A549 (cell line): ENCODE measurements at places on chromosomes 7 and 10.

- DNase-seq, result no peak
Measured at GRCh38 chr10:12500381-12501303, 151.3 kb downstream of the CAMK1D start.

- no peak for DNase-seq
Measured at GRCh38 chr10:118735294-118735693, 19.5 kb downstream of the CACUL1 start.

DNA sequence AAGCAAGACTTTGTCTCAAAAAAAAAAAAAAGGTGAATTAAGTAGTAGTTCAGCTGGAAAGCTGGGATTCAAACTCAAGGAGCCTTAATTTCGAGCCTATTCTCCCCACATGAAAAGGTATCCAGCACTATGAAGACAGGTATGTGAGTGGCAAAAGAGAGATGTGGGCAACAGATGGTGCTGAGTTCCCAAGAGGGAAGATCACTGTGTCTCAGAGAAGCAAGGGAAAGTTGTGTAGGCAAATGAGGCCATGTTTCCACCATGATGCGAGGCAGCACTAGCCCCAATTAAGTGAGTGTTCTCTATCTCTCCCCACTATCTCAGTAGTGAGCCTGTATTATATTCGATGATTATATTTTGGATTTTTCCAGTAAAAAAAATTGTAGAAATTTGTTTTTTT is 19.8 kb upstream of the ST7 start:
- DNase-seq, result no peak

- DNase-seq, result no peak
Measured at GRCh38 chr7:85474234-85474633, 287.4 kb upstream of the SEMA3D start.

GRCh38 chr7:140899883-140900282 is 24.8 kb downstream of the BRAF start:
- no peak for DNase-seq

DNA sequence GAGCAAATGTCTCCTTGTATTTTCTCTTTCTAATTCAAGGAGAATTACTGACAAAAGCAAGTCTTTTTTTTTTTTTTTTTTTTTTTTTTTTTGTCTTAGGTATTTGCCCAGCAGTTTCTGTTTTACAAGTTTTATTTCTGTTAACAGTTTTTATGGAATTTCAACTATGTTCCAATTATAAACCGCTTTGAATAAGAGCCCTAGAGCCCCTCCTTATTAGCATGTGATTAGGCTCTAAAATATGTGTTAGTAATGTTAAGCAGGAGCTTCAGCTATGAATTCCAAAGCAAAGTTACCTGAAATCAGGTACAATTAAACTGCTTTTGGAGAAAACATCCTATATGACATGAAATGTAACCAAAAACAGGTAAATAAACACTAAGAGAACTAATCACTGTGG is 997.0 kb upstream of the POT1 start:
- DNase-seq, result no peak

GRCh38 chr7:27145165-27145913 is 1.9 kb upstream of the HOXA5 start:
- no peak for DNase-seq

DNA sequence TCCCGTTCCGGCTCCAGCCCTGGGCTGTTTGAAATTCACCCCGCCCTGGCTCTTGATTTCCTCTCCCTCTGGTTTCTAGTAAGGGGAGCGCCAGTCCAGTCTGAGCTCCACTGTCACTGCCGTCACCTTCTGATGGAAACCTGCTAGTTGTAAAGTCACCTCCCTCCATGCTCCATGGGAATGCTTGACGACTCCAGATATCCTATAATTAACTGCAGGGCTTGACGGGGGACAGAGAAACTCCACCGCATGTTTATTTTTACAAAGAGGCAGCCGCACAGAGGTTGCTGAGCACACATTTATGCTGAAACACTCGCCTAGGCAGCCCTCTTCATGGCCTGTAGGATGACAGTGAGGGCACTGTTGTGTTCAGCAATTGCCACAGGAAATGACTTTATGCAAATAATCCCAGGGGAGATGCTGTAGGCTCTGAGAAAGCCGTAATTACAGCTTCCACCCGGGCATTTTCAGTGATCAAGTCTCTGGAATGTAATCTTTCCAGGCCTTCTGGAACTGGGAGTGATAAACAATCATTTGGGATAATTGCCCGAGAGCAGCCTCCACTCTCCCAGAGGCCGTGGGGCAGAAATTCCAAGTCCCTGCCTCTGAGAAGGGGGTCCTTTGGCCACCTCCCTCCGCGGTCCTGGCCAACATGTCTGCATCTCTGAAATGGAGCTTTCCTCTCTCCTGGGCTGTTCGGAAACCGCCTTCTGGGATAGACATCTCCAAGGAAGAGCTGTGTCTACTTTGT is 300.5 kb downstream of the KLF6 start:
- DNase-seq, result no peak

GRCh38 chr10:94320285-94320914 is 42.3 kb downstream of the NOC3L start:
- peak; percentile 33 for DNase-seq

GRCh38 chr7:90605055-90605454 is 8.9 kb downstream of the CDK14 start:
- DNase-seq, result no peak

GRCh38 chr10:86665218-86665607 is 3.1 kb upstream of the LDB3 start:
- DNase-seq, result no peak

- peak; percentile 43 for DNase-seq
Measured at GRCh38 chr7:101058355-101058754, 26.9 kb upstream of the TRIM56 start.

- DNase-seq, result no peak
Measured at GRCh38 chr10:691216-691615, 1.7 kb upstream of the DIP2C start.

DNA sequence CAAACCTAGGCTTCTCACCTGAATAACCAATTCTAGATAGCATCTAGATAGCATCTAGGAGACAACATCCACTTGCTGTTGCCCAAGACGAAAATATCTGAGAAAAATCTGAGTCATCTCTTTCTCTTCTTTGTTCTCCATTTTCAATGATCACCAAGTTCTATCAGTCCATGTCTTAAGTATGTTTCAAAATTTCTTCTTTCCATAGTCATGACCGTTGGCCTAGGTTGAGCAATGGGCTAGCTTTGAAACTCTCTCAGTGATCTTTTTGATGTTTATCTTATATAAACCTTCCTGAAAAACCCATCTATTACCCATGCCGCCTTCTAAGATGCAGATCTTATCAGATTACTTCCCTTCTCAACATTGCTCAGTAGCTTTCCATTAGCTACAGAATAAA is 23.4 kb upstream of the CASD1 start:
- no peak for DNase-seq

GRCh38 chr10:7380704-7381241 is 30.1 kb downstream of the SFMBT2 start:
- no peak for DNase-seq

DNA sequence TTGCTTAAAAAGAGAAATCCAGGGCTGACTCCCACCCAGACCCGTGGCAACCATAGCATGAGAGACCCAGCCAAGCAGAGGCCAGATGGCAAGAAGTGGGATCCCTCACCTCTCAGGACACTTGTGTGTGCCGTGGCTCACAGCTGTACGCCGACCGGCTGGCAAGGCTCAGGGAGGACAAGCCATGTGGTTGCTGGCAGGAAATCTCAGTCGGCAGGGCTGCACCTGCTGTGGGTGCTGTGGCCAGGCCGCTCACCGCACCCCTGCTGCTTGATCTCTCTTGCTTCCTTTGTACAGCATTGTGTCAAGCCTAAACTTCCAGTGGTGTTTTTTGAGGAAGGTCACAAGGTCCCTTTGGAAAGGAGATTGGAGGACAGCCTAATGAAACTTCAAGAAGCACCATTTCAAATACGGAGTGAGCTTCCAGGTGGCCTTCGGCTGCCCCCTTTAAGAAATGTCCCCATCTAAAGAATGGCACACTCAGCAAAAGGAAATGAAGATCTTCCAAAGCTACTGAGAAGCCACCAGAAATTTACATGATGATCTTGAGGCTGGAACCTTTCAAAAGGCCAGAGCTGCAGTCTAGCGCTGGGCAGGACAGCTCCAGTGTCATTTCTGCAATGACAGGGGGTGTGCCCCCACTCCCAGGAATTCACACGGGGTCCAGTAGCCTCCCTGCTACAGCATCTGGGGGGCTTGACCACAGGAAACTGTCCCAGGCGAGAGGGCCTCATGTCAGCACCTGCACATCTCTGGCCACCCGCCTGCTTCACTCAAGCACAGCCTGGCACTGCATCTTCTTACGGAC is 409.0 kb upstream of the MGMT start:
- no peak for DNase-seq

DNA sequence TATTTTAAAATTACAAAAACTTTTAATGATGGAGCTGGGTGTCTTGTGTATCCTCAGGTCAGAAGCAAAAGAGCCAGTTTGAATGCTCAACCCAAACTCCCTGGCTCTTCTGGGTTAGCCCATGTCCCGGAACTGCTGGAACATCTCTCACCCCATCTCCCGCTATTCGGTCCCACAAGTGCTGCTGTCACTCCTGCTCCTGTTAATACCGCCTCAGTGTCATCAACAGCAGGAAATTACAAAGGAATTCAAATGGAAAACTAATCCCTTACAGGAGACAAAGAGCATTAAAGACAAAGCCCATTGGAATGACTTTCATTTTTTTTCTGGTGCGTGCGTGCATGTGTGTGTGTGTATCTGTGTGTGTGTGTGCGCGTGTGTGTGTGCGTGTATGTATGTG is 112.0 kb upstream of the C7orf33 start:
- DNase-seq, result no peak

GRCh38 chr7:30726296-30727006 is 25.5 kb upstream of the INMT start:
- no peak for DNase-seq

GRCh38 chr10:79266084-79266483 is 81.2 kb upstream of the PPIF start:
- no peak for DNase-seq

DNA sequence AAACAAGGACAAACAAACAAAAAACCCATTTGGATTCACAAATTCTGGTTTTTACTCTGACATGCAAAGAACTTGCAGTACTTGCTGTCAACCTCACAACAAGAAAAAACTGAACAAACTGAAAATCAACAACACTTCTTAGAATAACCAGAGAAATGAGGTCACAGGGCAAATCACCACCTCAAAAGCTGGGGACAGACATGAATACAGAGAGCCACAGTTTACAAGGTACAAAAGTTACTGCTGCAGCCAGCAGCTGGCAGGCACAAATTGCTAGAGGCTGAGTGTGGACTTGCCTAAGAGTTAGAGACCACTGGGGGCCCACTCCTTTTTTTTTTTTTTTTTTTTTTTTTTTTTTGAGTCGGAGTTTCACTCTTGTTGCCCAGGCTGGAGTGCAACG is 15.0 kb upstream of the RNF32 start:
- DNase-seq, result no peak

- no peak for DNase-seq
Measured at GRCh38 chr10:77614778-77615625, 22.6 kb downstream of the KCNMA1 start.

DNA sequence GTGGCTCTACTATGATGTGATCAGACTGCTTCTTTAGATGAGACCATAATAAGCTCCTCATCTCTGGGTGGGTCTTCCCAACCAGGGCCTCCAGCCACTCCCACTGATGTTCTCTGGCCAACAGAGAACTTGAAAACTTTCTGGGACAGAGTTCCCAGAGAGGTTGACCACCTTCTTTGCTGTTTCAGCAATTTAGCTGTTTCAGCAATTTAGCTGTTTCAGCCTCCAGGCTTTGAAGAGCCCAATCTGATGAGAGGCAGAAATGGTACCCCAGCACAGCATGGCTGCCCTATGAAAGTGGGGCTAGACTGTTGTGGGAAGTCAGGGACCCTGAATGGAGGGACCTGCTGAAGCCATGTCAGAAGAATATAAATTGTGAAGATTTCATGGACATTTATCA is 49.0 kb downstream of the ZNF92 start:
- DNase-seq, result no peak

DNA sequence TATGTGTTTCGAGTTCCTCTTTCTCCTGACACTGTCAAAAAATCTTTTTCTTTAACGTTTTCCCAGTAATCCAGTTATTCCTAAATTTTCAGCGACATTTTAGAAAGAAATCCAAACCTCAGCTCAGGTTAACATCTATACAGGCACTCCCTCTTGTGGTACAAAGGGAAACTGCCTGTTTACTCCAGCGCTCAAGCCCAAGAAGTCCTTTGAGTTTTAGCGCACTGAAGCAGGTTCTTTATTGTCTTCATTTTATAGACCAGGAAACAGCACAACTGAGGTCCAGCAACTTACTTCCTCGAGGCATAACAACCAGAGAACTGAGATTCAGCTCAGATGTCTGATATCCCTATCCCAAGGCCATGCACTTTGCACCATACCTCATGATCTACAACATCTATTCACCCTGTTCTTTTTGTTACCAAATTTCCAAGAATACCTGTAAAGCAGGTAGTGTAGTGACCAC is 287.2 kb upstream of the MKLN1 start:
- peak; percentile 58 for DNase-seq

DNA sequence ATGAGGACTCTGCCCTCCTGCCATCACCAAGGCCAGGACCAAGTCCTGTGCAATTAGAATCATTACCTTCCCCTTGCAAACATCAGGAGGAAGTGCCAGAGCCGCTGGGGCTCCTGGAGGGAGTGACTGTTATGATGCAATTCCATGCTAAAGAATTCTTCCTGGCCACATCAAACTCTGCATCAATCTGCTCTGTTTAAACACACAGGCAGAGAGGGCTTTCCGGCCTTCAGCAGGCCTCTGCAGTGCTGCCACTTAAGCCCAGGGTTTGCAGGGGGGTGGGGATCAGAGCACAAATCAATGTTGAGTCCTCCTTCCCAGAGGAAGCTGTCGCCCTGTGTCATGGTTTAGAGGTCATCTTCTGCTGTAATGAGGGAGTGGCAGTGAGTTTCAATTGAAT is 58.1 kb downstream of the CTBP2 start:
- DNase-seq, result no peak

GRCh38 chr7:129257168-129257567 is 32.3 kb downstream of the AHCYL2 start:
- DNase-seq, result no peak

- DNase-seq, result no peak
Measured at GRCh38 chr10:5927306-5927705, 37.3 kb downstream of the FBH1 start.

GRCh38 chr10:102581981-102582580 is 62.2 kb upstream of the TRIM8 start:
- DNase-seq, result no peak

DNA sequence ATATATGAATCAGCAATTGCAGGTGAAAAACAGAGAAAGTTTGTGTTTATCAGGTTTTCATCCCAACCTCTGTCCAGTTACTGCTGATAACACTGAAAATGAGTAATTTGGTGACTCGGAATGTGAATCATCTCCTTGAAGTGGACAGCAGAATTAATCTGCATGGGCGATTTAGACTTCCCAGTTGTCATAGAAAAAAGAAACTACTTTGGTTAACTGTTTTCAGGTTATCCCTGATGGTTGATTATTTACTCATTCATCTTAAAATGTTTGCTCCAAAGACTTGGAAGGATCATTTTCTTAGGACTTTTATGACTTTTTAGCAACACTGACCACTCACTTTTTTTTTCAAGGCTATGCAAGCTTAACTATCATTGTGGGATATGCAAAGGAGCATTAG is 504.1 kb upstream of the ANKRD30A start:
- no peak for DNase-seq
